ENCODE measurements at places on chromosomes 1 and 21.
A peak's percentile ranks its signal among the peaks of the same experiment; 100 is the strongest.

GRCh38 chr1:235834620-235835019 is 32.1 kb downstream of the LYST start:
- DNase-seq = no peak

- peak; percentile 80 for DNase-seq
Measured at GRCh38 chr1:223189903-223190724, 47.1 kb upstream of the TLR5 start.

GRCh38 chr1:55277377-55278130 is 62.4 kb upstream of the USP24 start:
- DNase-seq = peak; percentile 90

GRCh38 chr1:19921310-19921709 is 2.1 kb downstream of the PLA2G2E start:
- no peak for DNase-seq

DNA sequence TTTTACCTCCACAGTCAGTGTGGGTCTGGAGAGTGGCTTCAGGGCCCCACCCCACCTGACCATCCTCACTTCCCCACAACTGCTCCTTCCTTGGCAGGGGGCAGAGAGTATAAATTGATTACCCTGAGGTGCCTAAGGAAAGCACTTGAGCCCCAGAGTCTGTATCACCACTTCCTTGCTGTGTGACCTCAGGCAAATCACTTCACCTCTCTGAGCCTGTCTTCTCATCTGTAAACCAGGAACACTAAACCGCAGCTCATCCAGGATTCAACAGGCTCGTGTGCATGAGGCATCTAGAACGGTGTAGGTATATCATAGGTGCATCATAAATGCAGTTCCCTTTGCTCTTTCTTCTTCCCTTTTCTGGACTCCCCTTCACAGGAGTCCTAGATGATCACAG is 43.4 kb downstream of the GRIK3 start:
- no peak for DNase-seq

DNA sequence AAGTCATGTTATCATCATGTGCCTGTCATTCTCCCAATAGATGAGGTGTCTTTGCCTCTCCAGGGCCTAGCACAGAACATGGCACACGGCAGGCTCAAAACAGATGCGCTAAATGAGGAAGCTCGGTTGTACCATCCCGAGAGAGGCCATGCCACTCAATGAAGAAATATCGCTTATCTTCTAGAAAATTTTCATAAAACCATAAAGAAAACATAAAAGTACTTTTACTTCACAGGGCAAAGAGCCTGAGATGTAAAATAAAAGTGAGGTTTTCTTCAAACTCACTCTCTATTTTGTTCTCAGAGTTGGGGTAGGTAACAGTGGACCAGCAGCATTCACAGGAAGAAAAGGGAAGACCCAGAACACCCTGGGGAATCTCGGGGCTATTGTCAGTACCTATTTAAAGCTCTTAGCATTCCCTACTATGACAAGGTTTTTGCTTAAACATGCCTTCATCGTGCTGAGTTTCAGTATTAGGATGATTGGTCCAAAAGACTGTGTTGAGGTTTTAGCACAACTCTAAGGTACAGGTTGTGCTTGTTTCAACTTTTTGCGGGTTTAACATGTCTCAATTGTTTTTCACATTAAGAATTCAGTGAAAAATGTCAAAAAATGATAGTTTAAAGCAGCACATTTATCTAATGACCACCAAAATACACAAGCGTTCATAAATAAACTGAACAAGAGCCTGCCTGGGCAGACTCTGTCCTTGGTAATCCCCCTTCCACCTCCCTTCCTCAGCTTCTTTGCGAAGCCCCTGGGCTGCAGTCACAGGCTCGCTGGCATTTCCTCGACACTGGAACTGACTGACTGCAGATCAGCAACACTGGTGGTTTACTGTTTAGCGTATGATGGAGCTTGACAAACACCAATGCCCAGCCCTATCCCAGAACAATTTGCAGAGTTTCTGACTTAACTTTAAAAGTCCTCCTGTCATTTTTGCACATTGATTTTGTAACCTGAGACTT is 55.6 kb downstream of the COQ8A start:
- no peak for DNase-seq

DNA sequence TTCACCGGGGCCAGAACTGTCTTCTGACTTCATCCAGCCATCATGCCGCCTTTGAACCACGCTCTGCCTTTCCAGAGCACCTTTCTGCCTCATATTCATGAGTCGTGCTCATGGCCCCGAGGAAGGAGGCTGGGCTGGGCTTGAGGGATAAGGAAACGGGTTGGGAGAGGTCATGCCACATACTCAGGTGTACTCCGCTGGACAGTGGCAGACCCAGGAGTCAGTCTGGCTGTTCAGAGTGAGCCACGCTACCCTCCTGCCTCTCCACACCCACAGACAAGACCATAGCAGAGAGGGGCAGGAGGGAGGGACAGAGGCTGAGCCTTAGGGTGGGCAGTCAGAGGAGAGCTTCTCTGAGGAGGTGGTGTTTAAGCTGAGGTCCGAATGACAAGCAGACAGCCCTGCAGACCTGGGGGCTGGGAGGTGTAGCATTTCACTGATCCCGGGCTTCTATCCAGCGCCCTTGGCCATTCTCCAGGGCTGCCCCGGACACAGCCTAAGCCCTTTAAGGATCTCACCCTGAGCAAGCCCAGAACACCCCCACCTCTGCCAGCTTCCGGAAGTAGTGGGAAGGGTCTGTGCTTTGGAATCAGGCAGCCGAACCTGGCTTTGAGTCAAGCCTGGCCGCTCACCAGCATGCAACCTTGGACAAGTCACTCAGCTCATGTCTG is 102.3 kb downstream of the LACTBL1 start:
- DNase-seq = no peak

- no peak for DNase-seq
Measured at GRCh38 chr1:63663873-63664272, 70.7 kb downstream of the PGM1 start.

GRCh38 chr1:26306290-26307229 is at the start of gene UBXN11:
TSS of gene UBXN11 (minus strand) at chr1:26306636. CDS start at chr1:26302883, 3,753 bp downstream.
- DNase-seq = peak; percentile 96

GRCh38 chr1:200154069-200154767 is 126.7 kb downstream of the NR5A2 start:
- peak; percentile 52 for DNase-seq

DNA sequence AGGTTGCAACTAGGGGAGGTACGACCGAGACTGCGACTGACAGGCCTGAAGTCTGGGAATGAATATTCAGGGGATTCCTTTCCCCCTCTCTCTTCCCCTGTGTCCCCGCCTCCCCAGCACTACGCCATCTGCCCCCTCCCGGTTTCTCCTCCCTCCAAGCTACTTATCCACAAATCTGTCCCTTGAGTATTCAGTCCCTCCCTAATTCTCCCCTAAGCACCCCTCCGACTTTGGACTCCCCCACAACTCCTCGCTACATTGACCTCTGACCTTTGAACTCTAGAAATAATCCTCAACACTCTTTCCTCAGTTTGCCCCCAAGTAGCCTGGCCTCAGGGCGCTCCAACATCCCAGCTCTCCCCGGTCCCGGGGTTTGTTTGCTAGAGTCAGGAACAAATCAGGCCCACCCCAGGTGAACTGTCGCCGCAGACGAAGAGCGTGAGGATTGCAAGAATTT is 393 bp downstream of the LYSMD1 start:
- DNase-seq = no peak

DNA sequence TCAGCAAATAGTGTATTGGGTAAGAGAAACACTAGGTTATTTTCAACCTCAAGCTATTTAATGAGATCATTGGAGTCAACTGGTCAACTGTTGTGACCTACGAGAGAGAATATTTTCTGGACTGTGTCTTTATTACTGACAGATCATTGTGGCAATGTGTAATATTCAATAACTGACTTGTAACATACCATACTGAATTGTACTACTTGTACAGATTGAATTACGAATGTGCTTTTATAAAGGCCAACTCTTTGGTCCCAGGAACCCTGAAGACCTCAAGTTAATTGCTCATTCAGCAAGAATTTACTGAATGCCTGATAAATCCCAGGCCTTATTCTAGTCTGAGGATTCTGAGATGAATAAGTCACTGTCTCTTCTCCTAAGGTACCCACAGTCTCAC is 56.1 kb upstream of the CAMK1G start:
- no peak for DNase-seq

DNA sequence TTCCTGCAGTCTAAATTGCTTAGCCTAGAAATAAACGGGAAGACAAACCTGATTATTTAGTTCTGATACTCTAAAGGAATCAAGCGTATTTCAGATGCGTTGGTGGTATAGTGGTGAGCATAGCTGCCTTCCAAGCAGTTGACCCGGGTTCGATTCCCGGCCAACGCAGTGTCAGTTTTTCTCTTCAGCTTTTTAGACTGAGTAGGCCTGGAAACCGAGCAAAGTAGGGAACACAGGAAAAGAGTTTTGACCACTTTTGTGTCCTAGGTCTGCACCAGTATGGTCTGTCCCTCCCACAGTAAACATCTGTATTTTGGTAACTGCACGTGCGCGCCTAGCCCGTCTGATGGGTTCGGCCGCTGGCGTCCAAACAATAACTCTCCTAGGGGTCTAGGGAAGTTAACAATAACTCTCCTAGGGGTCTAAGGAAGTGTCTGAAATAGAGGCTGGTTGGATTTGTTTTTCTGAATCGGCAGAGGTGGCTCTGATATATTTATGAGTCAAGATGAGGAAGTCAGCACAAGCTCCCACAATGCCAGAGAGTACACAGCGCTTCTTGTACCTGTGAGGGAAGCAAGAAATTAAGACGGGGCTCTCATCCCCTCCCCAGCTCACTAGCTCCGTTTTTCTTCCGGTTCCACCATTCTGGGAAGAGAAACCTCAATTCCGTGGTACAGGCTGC is 15.6 kb upstream of the HJV start:
- peak; percentile 90 for DNase-seq

- DNase-seq = no peak
Measured at GRCh38 chr1:209458921-209459320, 124.6 kb upstream of the CAMK1G start.
